ENCODE measurements at places on chromosomes 6 and 20.

- DNase-seq, result no peak
These were observed 139.3 kb downstream of the CD164 start for GRCh38 chr6:109242925-109243324.

DNA sequence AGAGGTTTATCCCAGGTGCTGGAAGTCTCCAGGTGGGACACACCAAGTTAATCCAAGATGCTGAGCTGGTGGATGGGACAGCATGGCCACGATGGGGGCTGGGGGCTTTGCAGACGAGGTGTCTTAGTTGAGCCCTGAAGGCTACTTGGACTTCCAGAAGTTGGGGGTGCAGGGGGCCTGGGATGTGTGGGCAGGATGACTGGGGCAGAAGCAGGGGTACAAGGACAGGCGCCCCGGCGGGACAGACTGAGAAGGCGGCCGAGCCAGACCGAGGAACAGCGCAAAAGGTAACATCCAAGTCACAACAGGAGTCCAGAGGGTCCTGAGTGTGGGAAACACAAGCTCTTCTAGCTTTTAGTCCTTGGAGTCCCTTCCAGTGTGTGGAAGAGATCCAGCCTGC lies 23.8 kb downstream of the RAMACL start:
- no peak for DNase-seq

GRCh38 chr6:5422321-5422915 lies 161.1 kb downstream of the FARS2 start:
- DNase-seq, result no peak

DNA sequence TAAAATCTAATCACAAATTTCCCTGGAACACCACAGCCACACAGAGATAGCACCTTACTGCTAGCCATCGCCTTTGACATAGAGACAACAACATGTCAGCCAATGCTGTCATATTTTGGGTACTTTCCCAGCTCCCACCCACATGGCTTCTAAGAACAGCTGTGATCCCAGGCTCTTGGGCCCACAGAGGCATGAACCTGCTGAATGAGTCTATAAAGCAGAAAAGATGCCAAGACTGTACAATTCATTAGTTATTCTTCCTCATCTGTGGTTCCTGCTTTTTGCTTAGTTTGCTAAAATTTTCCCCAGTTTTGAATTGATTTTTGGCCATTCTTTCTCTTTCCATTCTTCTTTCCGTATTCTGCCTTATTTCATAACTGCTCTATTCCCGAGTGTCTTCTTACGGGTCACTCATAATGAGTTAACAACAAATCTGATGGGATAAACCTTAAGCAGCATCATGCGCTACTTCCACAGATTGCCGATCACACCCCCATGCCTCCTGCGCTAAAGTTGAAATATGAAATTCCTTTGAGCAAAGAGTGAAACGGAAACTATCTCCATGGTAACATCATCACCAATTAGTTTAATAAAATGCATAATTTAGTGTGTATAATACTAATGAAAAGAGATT lies 327.3 kb upstream of the HSF2 start:
- peak; percentile 70 for DNase-seq

DNA sequence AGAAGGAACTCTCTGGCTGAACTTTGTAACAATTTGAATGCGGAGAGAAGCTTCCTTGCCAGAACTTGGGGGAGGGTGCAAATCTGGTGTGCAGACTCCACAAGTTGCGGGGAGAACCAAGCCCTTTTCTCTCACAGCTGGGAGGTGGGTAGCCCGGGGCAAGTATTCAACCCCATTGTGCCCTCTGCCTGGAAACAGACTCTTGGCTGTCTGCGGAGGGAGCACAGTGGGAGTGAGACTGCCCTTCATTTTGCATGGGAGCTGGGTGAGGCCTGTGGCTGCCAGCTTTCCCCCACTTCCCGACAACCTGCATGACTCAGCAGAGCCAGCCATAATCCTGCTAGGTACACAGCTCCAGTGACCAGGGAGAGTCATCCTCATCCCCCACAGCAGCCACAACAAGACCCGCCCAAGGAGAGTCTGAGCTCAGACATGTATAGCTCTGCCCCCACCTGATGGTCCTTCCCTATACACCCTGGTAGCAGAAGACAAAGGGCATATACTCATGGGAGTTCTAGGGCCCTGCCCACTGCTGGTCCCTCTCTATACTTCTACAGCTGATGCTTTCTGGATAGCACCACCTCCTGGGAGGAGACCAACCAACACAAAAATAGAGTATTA lies 29.4 kb upstream of the TPD52L1 start:
- DNase-seq, result no peak

- no peak for DNase-seq
These were observed 3.5 kb downstream of the HLA-B start for GRCh38 chr6:31353384-31353945.

- no peak for DNase-seq
These were observed 71.3 kb downstream of the DZANK1 start for GRCh38 chr20:18395544-18395943.

- DNase-seq, result no peak
These were observed 225.3 kb upstream of the FOXQ1 start for GRCh38 chr6:1086446-1087153.

- DNase-seq, result no peak
These were observed 10.5 kb upstream of the TAB2 start for GRCh38 chr6:149306967-149307366.
